ENCODE measurements at places on chromosomes 3 and 15. TPM values are rescaled to one million over a fixed set of nuclear protein-coding genes. Genes with fewer than 3 reads are reported as not detected.

GOLGA8R gene
- total RNA-seq, result 3.7 TPM

DNA sequence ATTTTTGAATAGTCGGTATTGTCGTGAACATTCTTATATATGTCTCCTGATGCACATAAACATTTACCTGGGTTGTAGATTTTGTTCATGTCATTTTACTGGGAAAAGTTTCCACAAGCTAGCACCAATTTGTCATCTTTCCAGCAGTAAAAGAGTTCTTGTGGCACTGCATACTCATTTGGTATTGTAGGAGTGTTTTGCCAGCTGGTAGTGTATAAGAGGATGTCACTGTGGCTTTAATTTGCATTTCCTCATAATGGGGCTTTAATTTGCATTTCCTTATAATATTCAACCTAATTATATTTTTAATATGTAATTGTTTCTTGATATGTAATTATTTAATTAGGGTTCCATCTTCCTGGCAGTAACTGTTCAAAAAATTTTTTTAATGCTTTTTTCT lies 21.2 kb upstream of the TNFSF10 start:
- H3K27me3 ChIP-seq, result no peaks in the 10 kb centered on the region
- no peak for DNase-seq
- H3K27ac ChIP-seq, result no peak overlapping the region
- no peak overlapping the region for H3K4me3 ChIP-seq

GRCh38 chr3:186001842-186002241 lies 64.0 kb upstream of the TRA2B start:
- H3K27me3 ChIP-seq, result no peaks in the 10 kb centered on the region
- no peak for DNase-seq

DNA sequence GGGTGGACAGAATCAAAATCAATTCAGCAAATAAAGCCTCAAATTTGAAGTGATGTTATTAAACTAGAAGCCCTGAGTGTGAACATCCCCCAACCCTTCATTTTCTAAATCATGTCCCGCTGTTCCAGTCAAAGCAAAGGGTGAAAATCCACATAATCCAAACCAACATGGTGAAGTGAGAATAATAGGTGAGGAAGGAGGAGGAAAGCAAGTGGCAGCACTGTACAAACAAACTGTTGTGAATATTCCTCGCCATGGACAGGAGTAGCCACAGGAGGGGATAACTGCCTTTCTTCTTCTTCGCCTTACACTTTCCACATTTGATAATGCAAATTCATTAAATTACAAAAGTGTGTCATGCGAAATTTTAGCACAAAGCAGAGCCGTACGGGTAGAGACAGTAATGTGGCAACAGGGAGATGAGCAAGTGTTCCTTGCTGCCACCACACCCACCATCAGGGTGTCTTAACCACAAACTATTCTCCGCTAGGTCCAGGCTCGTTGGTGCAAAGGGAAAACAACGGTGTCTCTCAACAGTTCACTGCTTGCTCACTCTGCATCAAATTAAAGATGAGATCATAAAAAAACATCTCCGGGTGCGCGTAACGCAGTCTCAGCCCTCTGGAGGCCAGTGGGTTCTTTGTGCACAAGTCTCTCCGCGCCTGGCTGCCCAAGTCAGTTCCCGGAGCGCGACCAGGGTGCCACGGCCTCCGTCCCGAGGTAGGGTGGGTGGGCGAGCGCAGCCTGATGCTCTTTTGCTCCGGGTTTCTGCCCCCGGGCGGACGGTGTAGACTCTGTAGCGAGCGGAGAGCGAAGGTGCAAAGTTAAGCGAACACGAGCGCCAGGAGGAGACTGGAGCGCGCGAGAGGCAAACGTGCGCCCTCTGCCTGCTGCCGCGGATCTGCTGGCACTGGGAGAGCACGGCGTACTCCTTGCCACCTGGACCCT lies 6.7 kb downstream of the EPHA3 start:
- no peaks in the 10 kb centered on the region for H3K36me3 ChIP-seq
- H3K4me1 ChIP-seq, result no peaks in the 10 kb centered on the region
- no peak overlapping the region for H3K27ac ChIP-seq
- H3K4me3 ChIP-seq, result peak overlapping the region; percentile 4

- H3K36me3 ChIP-seq, result peaks cover 46% of the 10 kb centered on the region
- no peaks in the 10 kb centered on the region for H3K27me3 ChIP-seq
- peaks cover 14% of the 10 kb centered on the region for H3K4me1 ChIP-seq
- no peak overlapping the region for H3K27ac ChIP-seq
- no peak overlapping the region for H3K4me3 ChIP-seq
Observed at GRCh38 chr15:75367006-75367405, 1.4 kb downstream of the MAN2C1 start.

- H3K27me3 ChIP-seq, result no peaks in the 10 kb centered on the region
- DNase-seq, result peak; percentile 94
- H3K27ac ChIP-seq, result peak within 1 kb of the TSS; percentile 98
- H3K4me1 ChIP-seq, result no peaks in the 10 kb centered on the region
Observed at GRCh38 chr3:69013253-69014021, at the start of gene EOGT. TSS of gene EOGT (minus strand) at chr3:69013684. CDS start at chr3:69009846, 3,838 bp downstream.

PPP2R3A gene
- total RNA-seq, result 1.0 TPM

PDCD6IP gene
- total RNA-seq, result 134 TPM

DNA sequence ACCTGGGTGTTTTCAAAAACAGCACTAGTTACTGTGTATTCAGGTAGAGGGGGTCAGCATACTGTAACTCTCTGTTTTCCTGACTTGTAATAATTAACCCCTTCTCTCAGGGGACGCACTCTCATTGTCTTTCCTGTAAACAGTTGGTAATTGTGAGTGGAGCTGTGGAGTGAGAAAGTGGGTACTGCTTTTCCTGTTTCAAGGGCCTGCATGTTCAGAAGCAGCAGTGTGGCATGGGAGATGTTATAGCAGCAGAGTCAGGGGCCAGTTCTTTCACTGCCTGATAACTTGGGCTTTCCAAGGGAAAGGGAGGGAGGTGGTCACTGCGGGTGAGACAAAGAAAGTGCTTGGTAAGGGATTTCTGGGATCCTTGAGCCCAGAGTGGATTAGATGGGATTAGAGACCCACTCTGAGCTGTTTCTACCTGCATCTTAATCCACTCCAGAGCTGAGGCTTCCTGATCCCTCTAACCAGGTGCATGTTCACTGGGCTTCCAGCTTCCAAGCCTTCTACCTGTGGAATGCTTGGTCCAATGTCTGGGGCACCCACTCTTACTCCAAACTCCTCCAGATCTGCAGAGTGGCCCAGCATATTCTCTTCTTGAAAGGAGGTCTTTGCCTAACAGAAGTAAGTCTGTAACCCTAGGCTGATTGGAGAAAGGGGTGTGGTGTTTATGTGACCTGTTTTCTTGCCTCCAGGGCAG lies 105.2 kb downstream of the RPLP1 start:
- H3K36me3 ChIP-seq, result no peaks in the 10 kb centered on the region
- H3K4me1 ChIP-seq, result peaks cover 45% of the 10 kb centered on the region
- H3K27ac ChIP-seq, result peak overlapping the region; percentile 75
- no peaks in the 10 kb centered on the region for H3K27me3 ChIP-seq
- no peak overlapping the region for H3K4me3 ChIP-seq
- no peak for DNase-seq

DNA sequence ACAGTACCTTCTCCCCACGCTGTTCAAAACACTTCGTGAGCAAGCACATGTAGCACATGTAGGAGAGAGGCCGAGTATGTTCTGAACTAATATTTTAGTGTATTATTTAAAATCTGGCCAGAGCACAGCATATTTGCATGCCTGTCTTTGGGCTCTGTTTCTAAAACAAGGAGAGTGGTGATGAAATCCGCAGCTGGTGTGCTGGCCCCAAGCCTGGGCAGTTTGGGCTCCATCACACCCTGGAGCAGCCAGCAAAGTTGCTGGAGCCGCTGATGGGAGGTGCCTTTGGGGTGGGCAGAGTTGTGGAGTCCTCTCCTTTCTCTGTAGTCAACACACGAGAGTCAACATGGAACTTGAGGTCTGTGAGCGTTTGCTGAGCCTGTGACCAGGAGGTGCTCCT lies 116.6 kb downstream of the SLCO3A1 start:
- H3K4me1 ChIP-seq, result no peaks in the 10 kb centered on the region
- H3K4me3 ChIP-seq, result no peak overlapping the region
- H3K36me3 ChIP-seq, result no peaks in the 10 kb centered on the region
- no peaks in the 10 kb centered on the region for H3K27me3 ChIP-seq
- no peak overlapping the region for H3K27ac ChIP-seq

GRCh38 chr15:101137312-101137940 lies 114.4 kb downstream of the CHSY1 start:
- H3K4me1 ChIP-seq, result no peaks in the 10 kb centered on the region
- H3K27me3 ChIP-seq, result no peaks in the 10 kb centered on the region

GRCh38 chr3:169597083-169597609 lies 66.4 kb downstream of the MECOM start:
- no peaks in the 10 kb centered on the region for H3K4me1 ChIP-seq
- DNase-seq, result no peak
- no peak overlapping the region for H3K4me3 ChIP-seq

- H3K36me3 ChIP-seq, result no peaks in the 10 kb centered on the region
- H3K27me3 ChIP-seq, result no peaks in the 10 kb centered on the region
- no peaks in the 10 kb centered on the region for H3K4me1 ChIP-seq
- H3K27ac ChIP-seq, result no peak overlapping the region
Observed at GRCh38 chr3:197878427-197878826, 71.6 kb upstream of the RPL35A start.

KIF7 gene
- 0.49 TPM for total RNA-seq

- peaks cover 6% of the 10 kb centered on the region for H3K4me1 ChIP-seq
- no peak for DNase-seq
- H3K4me3 ChIP-seq, result no peak overlapping the region
- no peak overlapping the region for H3K27ac ChIP-seq
- no peaks in the 10 kb centered on the region for H3K27me3 ChIP-seq
- H3K36me3 ChIP-seq, result no peaks in the 10 kb centered on the region
Observed at GRCh38 chr3:30503446-30503845, 103.0 kb upstream of the TGFBR2 start.

- DNase-seq, result no peak
- no peak overlapping the region for H3K4me3 ChIP-seq
- no peaks in the 10 kb centered on the region for H3K36me3 ChIP-seq
Observed at GRCh38 chr15:56913670-56914069, 4.8 kb upstream of the TCF12 start.

TJP1 gene
- 57.3 TPM for total RNA-seq

DNA sequence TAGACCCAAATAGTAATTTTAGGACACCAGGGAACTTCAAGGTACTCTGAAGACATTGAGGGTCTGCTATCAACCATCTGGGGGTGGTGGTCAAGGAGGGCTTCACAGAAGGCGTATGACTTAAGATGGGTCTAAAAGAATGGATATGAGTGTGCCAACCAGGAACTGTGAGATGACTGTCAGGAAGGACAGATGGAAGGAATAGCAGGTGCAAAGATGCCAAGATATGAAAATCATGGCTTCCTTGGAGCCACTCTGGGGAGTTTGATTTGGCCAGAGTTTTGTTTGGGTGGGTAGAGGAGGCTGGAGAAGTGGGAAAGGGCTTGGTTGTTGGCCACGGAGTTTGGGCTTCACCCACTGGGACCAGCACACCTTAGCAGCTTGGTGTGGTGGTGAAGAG lies 21.2 kb downstream of the CDCP1 start:
- H3K4me1 ChIP-seq, result no peaks in the 10 kb centered on the region
- DNase-seq, result no peak
- no peaks in the 10 kb centered on the region for H3K36me3 ChIP-seq
- H3K4me3 ChIP-seq, result no peak overlapping the region
- H3K27ac ChIP-seq, result no peak overlapping the region

GRCh38 chr3:100063929-100064461 lies 50.3 kb downstream of the FILIP1L start:
- no peak for DNase-seq
- H3K4me3 ChIP-seq, result no peak overlapping the region
- H3K4me1 ChIP-seq, result peaks cover under 1% of the 10 kb centered on the region
- no peak overlapping the region for H3K27ac ChIP-seq

- H3K4me1 ChIP-seq, result no peaks in the 10 kb centered on the region
- no peaks in the 10 kb centered on the region for H3K27me3 ChIP-seq
- DNase-seq, result no peak
- H3K27ac ChIP-seq, result no peak overlapping the region
Observed at GRCh38 chr15:73079565-73079964, 27.3 kb downstream of the NEO1 start.
